Smooth muscle cell of trachea (primary cell): ENCODE measurements at places on chromosomes 1 and 21. TPM values are rescaled to one million over a fixed set of nuclear protein-coding genes. Genes with fewer than 3 reads are reported as not detected.

The CFHR2 gene
- not detected in 2 replicates for total RNA-seq

The KCNE1 gene
- under 0.01 and 0.29 TPM in 2 replicates for total RNA-seq

The CCDC27 gene
- not detected in 2 replicates for total RNA-seq

The SLC35F3 gene
- total RNA-seq, result under 0.01 TPM in 1 of 2 replicates, not detected in the other

The RASSF5 gene
- 2.8 and 7.4 TPM in 2 replicates for total RNA-seq

The C4BPA gene
- not detected in 2 replicates for total RNA-seq

The TSPAN2 gene
- not detected in 2 replicates for total RNA-seq

The TBX19 gene
- total RNA-seq, result 0.58 and 2.0 TPM in 2 replicates

The NHLH1 gene
- total RNA-seq, result not detected in 2 replicates

The RPTN gene
- not detected in 2 replicates for total RNA-seq

The RCC2 gene
- total RNA-seq, result 34.8 and 39.7 TPM in 2 replicates

The FAM72D gene
- total RNA-seq, result under 0.01 and 1.3 TPM in 2 replicates

The SDC3 gene
- 15.6 and 38.9 TPM in 2 replicates for total RNA-seq

The RWDD3 gene
- total RNA-seq, result 9.3 and 20.9 TPM in 2 replicates

The PRRX1 gene
- total RNA-seq, result 194 and 270 TPM in 2 replicates

The FCRLA gene
- total RNA-seq, result 1.5 and 2.3 TPM in 2 replicates

The LCE1E gene
- not detected in 2 replicates for total RNA-seq

The AMY2A gene
- total RNA-seq, result not detected in 2 replicates

The RBP7 gene
- total RNA-seq, result not detected in 2 replicates

The EPHA2 gene
- 4.2 and 10.1 TPM in 2 replicates for total RNA-seq

The RNU1-2 gene
- under 0.01 TPM in 2 replicates for total RNA-seq

The CYP4A22 gene
- total RNA-seq, result not detected in 2 replicates

The ZFP69B gene
- 2.2 and 3.8 TPM in 2 replicates for total RNA-seq

The MYCL gene
- 0.15 and 1.5 TPM in 2 replicates for total RNA-seq

The AZIN2 gene
- 4.2 and 6.0 TPM in 2 replicates for total RNA-seq

The UBE2J2 gene
- 48.3 and 110 TPM in 2 replicates for total RNA-seq

The TMEM51 gene
- 7.1 and 8.3 TPM in 2 replicates for total RNA-seq

The LORICRIN gene
- not detected in 2 replicates for total RNA-seq

The SLC45A1 gene
- total RNA-seq, result 1.2 and 4.8 TPM in 2 replicates

The SAMSN1 gene
- total RNA-seq, result 0.15 and 0.17 TPM in 2 replicates

The ASCL5 gene
- total RNA-seq, result not detected in 2 replicates

The AMY1B gene
- total RNA-seq, result not detected in 2 replicates

The KRTAP11-1 gene
- not detected in 2 replicates for total RNA-seq

The LRRC53 gene
- not detected in 2 replicates for total RNA-seq

The OR2T2 gene
- not detected in 2 replicates for total RNA-seq

The GPR153 gene
- 6.4 and 26.5 TPM in 2 replicates for total RNA-seq

The UMODL1 gene
- total RNA-seq, result not detected in 2 replicates

The CRYBG2 gene
- total RNA-seq, result under 0.01 TPM in 1 of 2 replicates, not detected in the other

The PRUNE1 gene
- 7.1 and 9.8 TPM in 2 replicates for total RNA-seq

The CCDC17 gene
- 0.99 and 1.6 TPM in 2 replicates for total RNA-seq

The NEXN gene
- total RNA-seq, result 13.1 and 18.8 TPM in 2 replicates

The OR2T29 gene
- not detected in 2 replicates for total RNA-seq

The ADGRL4 gene
- total RNA-seq, result 6.9 and 23.3 TPM in 2 replicates

The NBPF9 gene
- 20.5 and 22.8 TPM in 2 replicates for total RNA-seq

The S100A12 gene
- not detected in 2 replicates for total RNA-seq

The GJB5 gene
- total RNA-seq, result 0.15 TPM in 1 of 2 replicates, not detected in the other

The EVA1C gene
- total RNA-seq, result 5.4 and 5.5 TPM in 2 replicates

The GSTM5 gene
- 6.4 and 34.2 TPM in 2 replicates for total RNA-seq

The NCF2 gene
- total RNA-seq, result 0.15 and 0.50 TPM in 2 replicates

The CAMSAP2 gene
- 30.3 and 31.1 TPM in 2 replicates for total RNA-seq

The GPR157 gene
- total RNA-seq, result 1.9 and 6.8 TPM in 2 replicates

The CLEC20A gene
- not detected in 2 replicates for total RNA-seq

The CD1E gene
- total RNA-seq, result not detected in 2 replicates

The IFT25 gene
- total RNA-seq, result 12.1 and 40.3 TPM in 2 replicates

The KDF1 gene
- total RNA-seq, result not detected in 2 replicates
